Left renal pelvis (tissue), 4 donors: ENCODE measurements at places on chromosomes 4 and X. TPM values are rescaled to one million over a fixed set of nuclear protein-coding genes. Genes with fewer than 3 reads are reported as not detected.

DNA sequence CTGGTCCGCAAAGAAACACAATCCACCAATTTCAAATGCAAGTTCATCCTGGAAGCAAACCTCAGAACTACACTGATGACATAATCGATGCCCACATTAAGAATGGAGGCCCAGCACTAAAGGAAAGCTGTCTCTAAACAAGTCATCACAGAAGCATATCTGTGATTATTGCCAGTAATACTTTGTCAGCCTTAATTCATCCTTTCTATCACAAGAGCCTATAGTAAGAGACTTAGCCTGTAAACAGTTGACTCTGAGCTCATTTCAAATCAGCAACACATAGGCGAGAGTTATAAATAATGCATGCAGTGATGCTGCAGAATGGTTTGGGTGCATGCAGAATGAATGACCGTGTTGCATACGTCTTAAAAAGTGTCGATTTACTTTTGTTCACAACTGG, 105.9 kb upstream of the ZFP42 start:
- DNase-seq: no peak

GRCh38 chr4:76125816-76126215, 22.4 kb downstream of the NUP54 start:
- DNase-seq: no peak

DNA sequence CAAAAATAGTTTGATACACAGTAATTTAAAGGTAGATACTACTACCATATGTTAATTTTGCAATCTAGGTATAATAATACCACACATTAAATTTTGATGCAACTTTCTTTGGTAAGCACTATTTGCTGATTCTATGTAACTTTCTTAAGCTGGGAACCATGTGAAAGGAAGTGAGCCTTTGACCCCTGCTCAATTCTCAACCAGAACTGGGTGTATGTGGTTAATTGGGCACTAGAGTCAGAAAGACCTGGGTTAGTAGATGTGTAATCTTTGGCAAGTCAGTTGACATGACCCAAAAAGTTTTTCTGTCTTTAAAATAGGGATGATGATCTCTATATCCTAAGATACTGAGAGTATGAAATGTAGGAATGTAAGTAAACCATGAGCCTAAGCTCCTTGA, 22.4 kb downstream of the TLR2 start:
- DNase-seq: no peak

- DNase-seq: no peak
Observed at GRCh38 chr4:165630671-165631070, 242.4 kb upstream of the TLL1 start.

DNA sequence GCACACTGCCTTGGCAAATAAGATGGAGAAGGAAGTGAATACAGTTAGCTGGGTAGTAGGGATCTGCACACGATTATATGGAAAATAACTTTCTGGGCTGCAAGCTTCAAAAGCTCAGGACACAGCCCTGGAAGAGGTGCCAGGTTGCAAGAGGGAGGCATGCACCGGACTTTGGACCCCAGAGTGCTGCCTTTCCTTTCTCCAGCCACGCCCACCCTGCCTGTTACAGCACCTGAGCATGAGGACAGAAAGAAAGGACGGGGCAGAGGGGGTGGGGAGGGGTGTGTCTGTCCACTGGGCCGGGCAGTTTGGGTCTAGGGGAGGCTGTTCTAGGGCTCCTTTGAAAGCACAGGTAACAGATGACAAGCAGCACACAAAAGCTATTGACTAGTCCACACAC, 152.8 kb downstream of the ENPP6 start:
- no peak for DNase-seq

DNA sequence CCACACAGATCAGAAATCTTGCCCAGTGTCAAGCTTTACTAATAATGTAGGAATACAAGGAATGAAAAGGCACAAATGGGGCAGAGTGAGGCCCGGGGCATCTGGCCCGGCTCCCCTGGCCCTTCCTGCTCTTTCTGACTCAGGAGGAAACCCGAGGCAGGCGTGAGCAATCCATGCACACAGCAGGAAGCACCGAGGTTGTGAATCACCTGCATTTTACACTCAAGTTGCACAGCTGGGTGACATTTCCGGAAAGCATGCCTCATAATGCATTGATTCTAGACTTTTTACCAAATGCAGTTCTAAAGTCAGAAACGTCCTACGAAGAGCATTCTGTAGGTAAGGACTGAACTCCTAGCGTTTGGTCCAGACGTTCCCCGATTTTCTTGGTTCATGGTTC, 38.9 kb downstream of the PRIMPOL start:
- DNase-seq: no peak

- DNase-seq: no peak
Observed at GRCh38 chr4:188372058-188372457, 232.8 kb downstream of the TRIML1 start.

- no peak for DNase-seq
Observed at GRCh38 chr4:173231916-173232315, 63.3 kb downstream of the GALNT7 start.

DNA sequence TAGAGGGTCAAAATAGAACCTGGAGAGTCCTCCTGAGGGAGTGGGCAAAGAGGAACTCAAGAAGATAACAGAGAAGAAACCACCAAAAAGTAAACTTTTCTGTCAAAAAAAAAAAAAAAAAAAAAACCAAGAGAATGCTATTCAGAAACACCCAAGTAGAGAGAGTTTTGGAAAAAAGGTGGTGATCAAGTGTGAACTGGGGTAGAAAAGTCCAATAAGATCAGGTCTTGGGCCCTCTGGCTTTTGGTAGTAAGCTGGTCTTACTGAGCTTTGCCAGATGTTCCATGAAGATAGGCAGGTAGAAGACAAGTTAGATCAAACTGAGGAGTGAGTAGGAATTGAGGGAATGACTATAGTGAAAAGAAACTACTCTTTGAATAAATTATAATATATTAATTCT, 167.5 kb downstream of the COL25A1 start:
- no peak for DNase-seq

DNA sequence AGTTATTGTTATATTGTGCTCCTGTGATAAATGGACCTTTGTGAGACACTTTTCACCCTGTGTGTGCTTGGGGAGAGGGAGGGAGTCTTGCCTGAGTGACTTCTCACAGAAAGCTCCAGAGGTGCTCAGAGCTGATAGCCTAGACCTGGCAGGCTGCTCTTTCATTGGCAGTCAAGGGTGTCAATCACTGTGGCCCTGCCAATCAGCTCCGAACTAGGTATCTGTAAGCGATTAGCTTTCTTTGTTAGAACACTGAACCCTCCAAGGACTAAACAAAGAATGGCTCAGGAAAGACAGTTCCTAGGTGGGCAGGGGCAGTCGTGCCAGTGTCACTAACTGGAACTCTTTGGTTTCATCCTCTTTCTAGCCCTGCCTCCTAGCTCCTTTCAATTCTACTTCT, 2.7 kb upstream of the NALF2 start:
- DNase-seq: no peak

- DNase-seq: no peak
Observed at GRCh38 chrX:42094218-42094617, 170.9 kb upstream of the CASK start.

GRCh38 chr4:185019456-185020292, 1.4 kb downstream of the HELT start:
- DNase-seq: no peak

GRCh38 chrX:151753313-151754046, 18.9 kb downstream of the CNGA2 start:
- no peak for DNase-seq

DNA sequence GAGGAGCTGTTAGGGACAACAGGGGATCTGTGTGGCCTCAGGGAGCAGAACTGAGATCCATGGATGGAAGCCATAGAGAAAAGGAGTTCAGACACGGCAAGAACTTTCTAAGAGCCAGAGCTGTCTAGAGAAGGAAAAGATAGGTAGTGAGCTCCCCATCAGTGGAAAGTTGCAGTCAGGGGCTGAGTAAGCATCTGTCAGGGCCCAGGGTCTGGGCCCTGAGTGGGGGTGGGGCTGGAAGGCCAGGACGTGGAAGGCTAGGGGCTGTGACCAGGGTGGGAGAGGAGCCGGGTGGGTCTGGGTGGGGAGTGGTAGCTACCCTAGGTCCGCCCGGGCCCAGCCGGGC, 324 bp upstream of the MSN start:
- DNase-seq: no peak

DNA sequence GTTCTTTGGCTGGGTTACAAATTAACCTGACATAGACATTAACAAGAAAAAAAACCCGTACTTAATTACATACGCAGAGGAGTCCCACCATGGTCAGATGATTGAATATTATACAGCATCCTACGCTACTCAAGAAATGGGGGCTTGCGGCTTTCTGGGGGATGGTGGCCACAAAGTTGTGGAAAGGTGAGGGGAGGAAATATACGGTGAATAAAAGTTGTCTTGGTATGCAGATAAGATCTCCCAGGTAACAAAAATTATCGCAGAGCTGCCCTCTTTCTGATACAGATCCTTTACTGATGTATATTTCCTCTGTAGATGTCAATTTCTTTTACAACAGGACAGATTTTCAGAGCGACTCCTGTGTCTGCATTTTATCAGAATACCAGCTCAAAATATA, 890 bp downstream of the DCAF16 start:
- DNase-seq: no peak

DNA sequence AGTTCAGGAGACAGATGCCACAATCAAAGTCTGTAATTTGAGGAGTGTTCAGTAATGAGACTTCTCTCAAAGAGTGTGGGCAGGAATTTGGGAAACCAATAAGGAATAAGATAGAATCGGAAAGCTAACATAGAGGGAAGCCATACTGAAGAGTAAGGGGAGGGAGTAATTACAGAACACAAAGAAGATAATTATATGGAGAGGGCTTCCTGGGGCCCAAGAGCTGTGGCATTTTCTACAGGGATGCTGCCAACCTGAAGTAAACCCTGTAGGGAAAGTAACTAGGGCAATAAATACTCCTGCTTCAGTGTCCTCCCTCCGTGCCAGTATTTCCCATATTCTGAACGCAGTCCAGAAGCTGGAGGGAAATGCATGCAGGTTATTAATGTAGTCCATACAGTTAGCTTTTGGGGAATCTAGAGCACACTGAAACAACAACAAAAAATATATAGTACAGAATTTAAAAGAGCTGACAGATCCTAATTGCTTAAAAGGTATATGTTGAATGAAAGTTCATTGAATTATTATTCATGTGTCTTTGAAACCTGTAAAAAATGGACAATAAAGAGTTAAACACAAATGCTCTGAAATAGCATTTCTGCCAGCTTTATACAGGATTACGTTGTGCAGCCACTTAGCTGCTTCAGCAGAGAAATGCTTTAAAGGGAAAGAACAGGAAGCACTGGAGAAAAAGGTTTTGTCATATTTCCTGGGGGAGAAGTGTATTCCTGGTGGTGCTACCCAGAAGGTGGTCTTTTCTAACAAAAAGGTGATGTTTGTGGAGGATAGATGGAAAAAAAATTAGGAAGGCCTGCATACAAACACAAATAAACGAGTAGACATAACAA, 48.0 kb downstream of the CXXC4 start:
- DNase-seq: no peak

- DNase-seq: no peak
Observed at GRCh38 chr4:54063737-54064316, 578 bp downstream of the CHIC2 start.

GRCh38 chrX:140949233-140949632, 53.2 kb upstream of the SPANXB1 start:
- DNase-seq: no peak

GRCh38 chr4:15116509-15117079, 114.3 kb downstream of the CPEB2 start:
- DNase-seq: no peak

NSG1 gene
- polyA plus RNA-seq: 5.1 TPM

FAT4 gene
- 33.8 TPM for polyA plus RNA-seq

L1CAM gene
- 42.3 TPM for polyA plus RNA-seq

MEPE gene
- not detected for polyA plus RNA-seq

ADRA2C gene
- polyA plus RNA-seq: 8.0 TPM

CYP4V2 gene
- polyA plus RNA-seq: 30.7 TPM

TIMM8A gene
- polyA plus RNA-seq: 18.7 TPM

CENPVL3 gene
- polyA plus RNA-seq: 0.40 TPM
